ENCODE measurements at places on chromosomes 4 and X.

DNA sequence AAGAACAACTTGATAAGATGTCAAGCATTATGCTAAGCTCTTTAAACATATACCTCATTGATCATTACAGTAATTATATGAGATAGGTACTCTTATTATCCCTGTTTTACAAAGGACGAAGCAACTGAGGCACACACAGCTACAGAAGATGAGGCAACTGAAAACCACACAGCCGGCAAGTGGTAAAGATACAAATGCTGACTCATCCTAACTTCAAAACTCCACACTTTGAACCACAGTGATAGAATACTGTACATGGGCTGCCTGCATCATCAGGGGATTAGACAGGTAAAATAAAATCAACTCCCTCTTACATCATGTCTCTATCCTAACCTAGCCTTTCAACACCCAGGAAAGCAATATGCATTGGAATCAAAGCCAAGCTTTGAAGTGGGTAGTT lies 47.8 kb downstream of the LHFPL1 start:
- DNase-seq, result no peak

GRCh38 chr4:173958445-173958844 lies 325.0 kb downstream of the FBXO8 start:
- no peak for DNase-seq

- DNase-seq, result peak; percentile 62
These were observed 91.7 kb upstream of the CXorf66 start for GRCh38 chrX:140057001-140057411.

GRCh38 chrX:109857584-109858228 lies 124.6 kb upstream of the ACSL4 start:
- no peak for DNase-seq

DNA sequence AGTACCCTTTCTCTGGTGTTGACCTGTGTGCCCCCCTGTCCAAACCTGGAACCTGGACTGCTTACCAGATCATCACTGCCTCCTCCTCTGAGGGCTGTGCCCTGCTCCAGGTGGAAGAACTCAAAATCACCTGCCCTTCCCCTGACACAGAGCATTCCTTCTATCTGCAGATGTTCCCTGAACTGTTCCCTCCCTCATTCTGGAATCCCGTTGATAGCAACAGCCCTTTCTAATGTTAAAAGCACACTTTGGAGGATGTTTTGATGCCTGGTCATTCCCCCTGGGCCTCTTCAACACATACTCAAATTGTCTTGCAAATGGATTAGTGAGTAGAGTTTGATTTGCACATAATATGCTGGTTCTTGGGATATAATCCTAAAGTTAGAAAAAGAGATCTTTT lies 225.8 kb downstream of the FGF13 start:
- DNase-seq, result no peak

DNA sequence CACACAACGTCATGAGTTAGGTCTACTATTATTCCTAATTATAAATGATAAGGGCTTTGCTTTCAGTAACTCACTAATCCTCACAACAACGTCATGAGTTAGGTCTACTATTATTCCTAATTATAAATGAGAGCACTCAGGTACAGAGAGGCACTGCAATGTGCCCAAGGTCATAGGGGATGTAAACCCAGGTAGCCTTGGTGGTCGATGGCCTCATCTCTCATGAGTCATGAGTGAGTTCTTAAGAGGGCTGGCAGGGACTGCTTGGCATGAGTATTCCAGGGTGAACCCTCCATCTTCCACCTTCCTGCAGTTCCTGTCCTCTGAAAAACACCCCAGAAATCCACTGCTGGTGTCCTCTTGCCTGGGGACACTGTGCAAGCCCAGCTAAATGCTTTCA lies 317.1 kb downstream of the STK32B start:
- no peak for DNase-seq

GRCh38 chr4:134465417-134465816 lies 263.8 kb upstream of the PABPC4L start:
- DNase-seq, result no peak

GRCh38 chr4:139919521-139919920 lies 234.5 kb downstream of the MAML3 start:
- DNase-seq, result no peak

DNA sequence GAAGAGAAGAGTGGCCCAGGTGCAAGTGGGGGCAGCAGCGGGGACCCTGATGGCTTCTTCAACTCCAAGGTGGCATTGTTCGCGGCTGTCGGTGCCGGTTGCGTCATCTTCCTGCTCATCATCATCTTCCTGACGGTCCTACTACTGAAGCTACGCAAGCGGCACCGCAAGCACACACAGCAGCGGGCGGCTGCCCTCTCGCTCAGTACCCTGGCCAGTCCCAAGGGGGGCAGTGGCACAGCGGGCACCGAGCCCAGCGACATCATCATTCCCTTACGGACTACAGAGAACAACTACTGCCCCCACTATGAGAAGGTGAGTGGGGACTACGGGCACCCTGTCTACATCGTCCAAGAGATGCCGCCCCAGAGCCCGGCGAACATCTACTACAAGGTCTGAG lies 11.4 kb downstream of the EFNB1 start:
- DNase-seq, result no peak

- DNase-seq, result no peak
These were observed 83.5 kb upstream of the LIMCH1 start for GRCh38 chr4:41454423-41454822.

DNA sequence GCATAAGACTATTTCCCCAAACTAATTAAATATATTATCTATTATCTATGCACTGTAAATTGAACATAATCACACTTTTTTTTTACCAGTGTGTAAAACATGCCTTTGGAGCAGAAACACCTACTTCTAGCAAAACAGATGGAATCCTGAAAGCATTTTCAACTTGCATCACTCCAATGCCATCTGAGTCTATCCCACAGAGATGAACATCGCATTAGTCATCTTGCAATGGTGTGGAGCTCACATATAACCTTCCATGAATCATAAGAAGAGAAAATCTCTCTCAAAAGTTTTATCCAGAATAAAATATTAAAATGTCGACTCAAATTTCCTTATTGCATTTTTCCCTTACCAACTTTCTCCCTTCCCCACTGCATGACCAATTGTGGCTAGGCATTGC lies 406.7 kb upstream of the ACTRT1 start:
- DNase-seq, result no peak

DNA sequence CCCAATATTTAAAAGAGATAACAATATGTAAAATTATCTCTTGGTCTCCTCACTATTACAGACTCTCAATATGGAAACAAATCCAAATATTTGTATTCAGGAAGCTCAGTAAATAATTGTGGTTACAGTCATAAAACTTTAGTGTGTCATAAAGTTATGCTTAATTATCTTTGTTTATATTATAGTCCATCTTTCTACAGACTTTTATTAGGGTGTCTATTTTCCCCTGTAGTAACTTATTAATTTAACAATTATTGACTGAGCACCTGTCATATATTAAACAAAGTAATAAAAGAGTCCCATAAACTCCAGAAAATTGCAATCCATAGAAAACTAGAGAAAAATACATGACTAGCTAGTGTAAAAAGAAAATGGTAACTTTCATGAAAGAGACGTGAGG lies 61.6 kb upstream of the GPM6A start:
- DNase-seq, result no peak

DNA sequence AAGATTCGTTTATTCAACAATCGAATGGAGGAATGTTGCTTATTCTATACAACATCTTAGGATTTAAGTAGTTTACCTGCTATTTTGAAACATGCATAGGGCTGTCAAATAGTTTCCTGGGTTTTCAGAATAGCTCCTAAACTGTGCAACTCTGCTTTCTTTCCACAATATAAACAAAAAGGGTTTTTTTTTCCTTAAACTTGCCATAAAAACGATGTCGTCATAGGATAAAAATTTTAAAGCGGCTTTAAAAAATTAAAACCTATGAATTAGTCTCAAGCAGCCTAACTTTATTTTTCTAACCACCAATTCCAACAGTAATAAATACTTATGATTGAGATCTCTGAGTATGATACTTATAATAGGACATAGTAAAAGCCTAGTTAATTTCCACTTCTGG lies 21.6 kb upstream of the STIM2 start:
- DNase-seq, result no peak

DNA sequence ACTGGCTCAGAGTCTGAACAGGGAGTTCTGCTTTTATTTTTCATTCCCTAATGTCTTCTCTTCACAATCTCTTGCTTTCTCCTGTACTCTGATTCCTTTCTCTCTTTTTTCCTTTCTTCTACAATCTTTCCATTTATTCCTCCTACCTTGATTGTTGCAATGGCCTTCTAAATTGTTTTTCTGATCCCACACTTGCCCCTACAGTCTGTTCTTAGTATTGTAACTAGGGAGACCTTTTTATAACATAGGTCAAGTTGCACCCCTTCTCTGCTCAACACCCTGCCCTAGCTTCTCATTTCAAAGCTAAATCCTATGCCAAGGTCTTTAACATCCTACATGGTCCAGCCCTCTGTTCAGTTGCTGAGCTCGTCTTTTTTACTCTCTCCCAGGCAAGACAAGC lies 277.9 kb downstream of the GBA3 start:
- DNase-seq, result no peak

DNA sequence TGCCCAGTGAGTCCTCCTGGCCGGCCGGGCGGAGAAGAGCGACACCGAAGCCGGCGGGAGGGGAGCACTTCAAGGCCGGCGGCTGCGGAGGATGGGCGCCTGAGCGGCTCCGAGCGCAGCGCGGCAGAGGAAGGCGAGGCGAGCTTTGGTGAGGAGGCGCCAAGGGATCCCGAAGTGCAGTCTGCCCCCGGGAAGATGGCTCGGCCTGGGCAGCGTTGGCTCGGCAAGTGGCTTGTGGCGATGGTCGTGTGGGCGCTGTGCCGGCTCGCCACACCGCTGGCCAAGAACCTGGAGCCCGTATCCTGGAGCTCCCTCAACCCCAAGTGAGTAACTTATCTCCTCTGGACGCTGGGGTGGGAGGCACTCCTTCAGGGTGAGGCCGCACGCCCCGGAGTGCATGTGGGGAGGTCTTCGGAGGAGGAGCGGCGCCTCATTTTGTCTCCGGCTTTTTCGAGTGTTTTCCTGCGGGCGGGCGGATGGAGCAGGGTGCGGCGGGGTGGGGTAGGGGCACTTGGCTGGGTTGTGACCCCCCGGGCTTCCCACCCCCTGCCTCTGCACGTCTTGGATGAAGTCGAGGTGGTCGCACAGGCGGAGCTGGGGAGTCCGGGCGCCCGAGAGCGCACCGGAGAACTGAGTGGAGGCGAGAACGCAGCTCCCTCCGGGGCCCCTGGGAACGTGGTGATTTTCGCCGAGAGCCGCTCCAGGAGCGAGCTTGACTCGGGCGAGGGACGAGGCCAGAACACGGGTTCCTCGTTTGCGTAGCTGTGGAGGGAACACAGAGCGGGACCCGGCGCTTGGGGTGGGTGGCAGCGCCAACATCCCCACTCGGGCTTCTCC lies 979 bp downstream of the EFNB1 start:
- no peak for DNase-seq

DNA sequence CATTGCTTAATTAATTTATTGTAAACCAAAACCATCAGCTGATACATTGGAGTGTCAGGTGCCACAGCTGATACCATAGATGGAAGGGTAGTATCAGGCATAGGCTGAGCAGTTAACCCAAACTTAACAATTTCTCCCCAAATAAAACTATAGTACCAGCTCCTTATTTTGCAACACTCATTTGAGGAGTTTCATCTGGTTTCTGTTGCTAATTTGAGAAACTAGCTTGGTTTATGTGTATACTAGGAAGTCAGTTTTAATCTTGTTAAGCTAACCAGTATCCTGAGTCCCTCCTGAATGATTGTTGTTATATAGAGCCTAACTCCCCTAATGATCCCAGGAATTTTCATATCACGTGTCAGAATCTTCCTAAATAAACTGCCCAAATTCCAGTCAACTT lies 12.7 kb downstream of the DCAF16 start:
- no peak for DNase-seq

DNA sequence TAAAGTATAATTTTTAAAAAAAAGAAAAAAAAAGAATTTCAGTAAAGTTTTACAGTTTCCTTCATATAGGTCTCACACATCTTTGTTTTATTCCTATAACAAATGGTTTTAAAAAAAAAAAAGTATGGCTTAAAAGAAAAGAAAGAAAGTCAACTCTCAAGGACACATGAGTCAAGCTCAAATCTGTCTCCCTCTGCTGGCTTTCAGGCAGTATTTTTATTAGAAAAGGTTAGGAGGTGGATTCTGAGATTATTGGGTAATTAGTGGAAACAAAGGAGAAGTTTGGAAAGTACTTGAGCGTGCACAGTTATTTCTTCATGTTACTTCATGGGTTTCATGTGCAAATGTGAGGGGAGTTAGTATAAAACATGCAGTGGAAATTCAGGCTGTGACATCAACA lies 36.6 kb upstream of the BTC start:
- DNase-seq, result no peak

- DNase-seq, result no peak
These were observed 537.5 kb downstream of the SPRY1 start for GRCh38 chr4:123934096-123934495.

DNA sequence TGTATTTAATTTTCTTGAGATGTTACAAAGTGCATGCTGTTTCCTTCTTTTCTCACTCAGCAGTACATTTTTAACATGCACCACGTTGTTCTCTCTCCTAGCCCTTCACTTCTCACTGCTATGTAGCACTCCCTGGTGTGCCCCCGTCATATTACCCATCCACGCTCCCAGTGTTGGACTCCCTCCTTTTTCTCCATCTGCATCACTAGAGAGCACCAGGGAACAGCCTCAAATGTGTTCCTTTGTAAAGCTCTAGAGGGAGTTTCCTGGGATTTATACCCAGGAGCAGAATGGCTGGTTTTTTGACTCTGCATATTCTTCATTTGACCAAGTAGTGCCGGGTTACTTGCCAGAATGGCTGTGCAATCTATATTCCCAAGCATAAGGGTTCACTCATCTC lies 240.3 kb upstream of the ANXA3 start:
- DNase-seq, result no peak

- DNase-seq, result no peak
These were observed 18.4 kb upstream of the STK26 start for GRCh38 chrX:132004728-132005127.

DNA sequence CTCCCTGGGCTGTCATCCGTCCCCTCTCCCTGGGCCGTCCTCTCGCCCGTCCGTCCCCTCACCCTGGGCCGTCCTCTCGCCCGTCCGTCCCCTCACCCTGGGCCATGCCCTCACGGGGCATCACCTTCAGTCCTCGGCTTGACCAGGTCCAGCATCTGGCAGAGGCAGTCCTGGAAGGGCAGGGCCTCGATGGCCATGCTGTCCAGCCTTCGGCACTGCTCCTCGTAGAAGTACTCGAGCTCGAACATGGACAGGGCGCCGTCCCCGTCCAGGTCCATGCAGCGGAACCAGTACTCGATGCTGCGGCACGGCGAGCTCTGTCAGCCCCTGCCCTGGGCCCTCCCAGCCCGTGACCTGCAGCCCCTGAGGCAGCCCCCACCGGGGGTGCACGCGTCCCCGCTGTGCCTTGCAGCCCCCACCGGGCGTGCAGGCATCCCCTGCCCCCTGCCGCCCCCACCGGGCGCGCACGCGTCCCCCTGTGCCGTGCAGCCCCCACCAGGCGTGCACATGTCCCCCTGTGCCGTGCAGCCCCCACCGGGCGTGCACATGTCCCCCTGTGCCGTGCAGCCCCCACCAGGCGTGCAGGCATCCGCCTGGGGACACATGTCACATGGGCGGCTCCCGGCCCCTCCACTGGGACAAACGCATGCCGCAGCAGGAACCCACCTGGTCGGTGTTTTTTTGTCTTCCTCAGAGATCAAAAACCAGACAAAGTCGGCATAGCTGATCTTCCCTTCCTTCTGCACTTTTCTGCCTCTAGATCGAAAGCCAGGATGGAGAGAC lies 22.2 kb upstream of the GTPBP6 start:
- no peak for DNase-seq
